OCI-M1 (cell line): ENCODE measurements at places on chromosomes 13 and 19.

- DNase-seq: peak; percentile 49
Measured at GRCh38 chr19:45935267-45935666, 20.7 kb upstream of the NANOS2 start.

DNA sequence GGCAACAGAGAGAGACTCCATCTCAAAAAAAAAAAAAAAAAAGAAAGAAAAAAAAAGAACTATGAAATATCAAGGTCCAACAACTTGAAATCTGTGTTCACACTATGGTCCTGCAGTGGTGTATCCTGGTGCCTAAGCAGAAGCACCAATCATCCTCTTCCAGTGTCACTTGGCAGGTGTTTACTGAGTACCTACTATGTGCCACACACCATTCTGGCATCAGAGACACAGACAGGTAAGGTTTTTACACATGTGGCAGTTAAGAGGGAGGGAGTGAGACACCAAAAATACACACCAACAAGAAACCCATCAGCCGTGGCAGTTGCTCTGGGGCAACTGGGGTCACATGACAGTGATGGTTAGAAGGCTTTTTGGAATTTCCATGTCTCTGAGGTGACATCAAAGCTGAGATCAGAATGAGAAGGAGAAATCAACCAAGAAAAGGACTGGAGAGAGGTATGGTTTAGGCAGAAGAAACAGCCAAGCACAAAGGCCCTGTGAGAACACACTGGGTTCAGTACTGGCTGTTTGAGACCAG lies 17.6 kb downstream of the PBX4 start:
- no peak for DNase-seq

DNA sequence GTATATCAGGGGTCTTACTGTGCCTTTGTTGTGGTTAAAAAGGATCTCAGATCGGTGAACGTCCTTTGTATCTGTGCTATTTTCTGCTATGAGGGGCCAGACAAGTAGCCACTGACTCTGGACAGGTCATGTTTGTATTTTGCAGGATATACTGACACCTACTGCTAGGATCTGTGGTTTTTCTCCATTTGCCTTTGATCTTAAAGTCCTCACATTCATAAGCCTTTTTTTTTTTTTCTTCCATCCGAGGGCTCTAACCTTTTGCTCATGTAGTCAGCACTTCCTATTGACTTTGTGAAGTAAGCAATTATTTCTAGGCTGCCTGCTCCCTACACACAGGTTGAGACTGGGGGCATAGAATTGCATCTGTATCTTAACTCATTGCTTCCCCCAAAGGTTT lies 106.2 kb downstream of the SLITRK5 start:
- peak; percentile 27 for DNase-seq

- no peak for DNase-seq
Measured at GRCh38 chr19:34171539-34171876, 796 bp upstream of the LSM14A start.

DNA sequence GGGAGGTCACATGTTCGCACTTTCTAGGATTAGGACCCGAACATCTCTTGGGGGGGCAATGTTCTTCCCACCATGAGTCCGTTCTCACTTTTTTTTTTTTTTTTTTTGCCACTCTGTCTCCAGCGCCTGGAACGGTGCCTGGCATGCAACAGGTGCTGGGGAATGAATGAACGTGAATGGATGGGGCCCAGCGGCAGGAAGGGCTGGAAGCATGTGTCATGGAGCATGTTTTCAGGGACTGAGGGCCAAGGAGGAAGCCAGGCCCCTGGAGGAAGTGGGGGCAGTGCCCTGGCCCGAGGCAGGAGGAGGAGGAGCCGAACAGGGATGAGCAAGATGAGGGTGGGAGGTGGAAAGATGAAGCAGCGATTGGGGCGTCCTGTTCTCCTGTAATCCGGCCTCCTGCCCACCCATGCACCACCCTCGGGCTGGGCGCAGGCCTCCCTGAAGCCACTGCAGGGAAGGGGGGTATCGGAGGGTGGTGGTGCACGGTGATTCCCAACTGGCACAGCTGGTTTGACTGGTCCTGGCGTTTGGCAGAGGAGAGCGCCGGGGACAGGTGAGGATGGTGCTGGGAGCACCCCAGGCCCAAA lies 8.8 kb upstream of the SULT2B1 start:
- no peak for DNase-seq

DNA sequence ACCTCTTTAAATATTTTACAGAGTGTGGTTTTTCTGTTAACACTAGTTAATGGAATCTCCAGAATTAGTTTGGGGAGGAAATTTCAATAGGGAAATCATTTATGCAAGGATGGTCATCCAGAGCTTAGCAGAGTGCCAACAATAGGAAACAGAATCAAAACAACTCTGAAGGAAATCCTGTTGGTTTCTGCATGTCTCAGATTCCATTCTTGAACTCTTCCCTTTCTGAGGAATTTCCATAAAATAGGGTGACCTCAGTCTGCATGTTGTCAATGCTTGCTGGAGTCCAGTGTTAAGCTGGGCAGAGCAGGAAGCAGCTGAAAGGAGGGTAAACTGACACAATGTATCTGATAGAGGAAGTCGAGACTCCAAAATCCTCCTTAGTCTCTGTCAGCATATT lies 16.9 kb downstream of the CBY2 start:
- no peak for DNase-seq

DNA sequence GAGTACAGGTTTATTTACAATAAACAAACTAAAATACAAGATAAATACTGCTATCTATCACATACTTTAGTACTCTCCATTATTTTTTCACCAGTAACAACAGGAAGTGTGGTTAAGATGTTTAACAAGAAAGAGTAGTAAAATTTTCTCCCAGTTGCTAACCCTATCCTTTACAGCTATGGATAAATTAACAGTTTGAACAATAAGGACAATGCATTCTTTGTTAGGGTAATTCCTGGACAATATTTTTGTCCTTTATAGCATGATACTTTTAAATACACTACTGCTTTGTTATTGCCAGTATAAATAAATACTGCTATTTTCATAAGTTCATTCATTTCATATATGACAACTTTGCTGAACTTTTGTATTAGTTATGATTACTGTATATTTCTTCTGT lies 630.2 kb upstream of the ATXN8OS start:
- DNase-seq: no peak

GRCh38 chr13:113950451-113951245 lies 23.2 kb downstream of the C13orf46 start:
- DNase-seq: no peak

GRCh38 chr19:35213663-35214632 lies 14.6 kb downstream of the FAM187B start:
- DNase-seq: peak; percentile 88

DNA sequence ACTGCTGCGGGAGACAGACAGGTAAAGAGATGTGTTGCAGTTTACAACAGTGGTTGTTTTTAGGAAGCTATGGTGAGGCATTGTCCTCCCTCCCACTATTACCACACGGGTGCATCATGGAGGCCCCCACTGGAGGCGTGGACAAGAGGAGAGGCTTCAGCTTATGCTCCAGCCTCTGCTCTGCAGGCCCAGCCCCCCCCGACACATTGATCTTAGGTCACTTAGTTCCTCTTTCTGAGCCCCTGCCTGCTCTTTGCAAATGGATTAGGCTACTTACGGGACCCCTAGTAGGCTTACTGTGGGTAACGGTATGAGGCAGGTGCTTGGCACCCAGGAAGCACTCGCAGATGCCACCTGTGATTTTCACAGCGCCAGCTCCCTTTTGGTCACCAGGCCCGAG lies 123.9 kb downstream of the SLC7A1 start:
- peak; percentile 71 for DNase-seq
